ENCODE measurements at places on chromosomes 11 and 22.

GRCh38 chr22:42399315-42400271, 32.6 kb downstream of the NFAM1 start:
- DNase-seq: peak; percentile 68

GRCh38 chr11:12073886-12074285, 36.5 kb upstream of the MICAL2 start:
- no peak for DNase-seq

GRCh38 chr22:19480789-19481188, 1.1 kb downstream of the CDC45 start:
- no peak for DNase-seq

- DNase-seq: no peak
Measured at GRCh38 chr11:108713076-108713790, 48.4 kb downstream of the DDX10 start.

- DNase-seq: peak; percentile 88
Measured at GRCh38 chr22:37686002-37686982, at the start of gene NOL12. TSS of gene NOL12 (plus strand) at chr22:37686343. CDS start at chr22:37686393, 50 bp downstream.

GRCh38 chr11:125201525-125202141, 37.1 kb downstream of the PKNOX2 start:
- DNase-seq: peak; percentile 76

DNA sequence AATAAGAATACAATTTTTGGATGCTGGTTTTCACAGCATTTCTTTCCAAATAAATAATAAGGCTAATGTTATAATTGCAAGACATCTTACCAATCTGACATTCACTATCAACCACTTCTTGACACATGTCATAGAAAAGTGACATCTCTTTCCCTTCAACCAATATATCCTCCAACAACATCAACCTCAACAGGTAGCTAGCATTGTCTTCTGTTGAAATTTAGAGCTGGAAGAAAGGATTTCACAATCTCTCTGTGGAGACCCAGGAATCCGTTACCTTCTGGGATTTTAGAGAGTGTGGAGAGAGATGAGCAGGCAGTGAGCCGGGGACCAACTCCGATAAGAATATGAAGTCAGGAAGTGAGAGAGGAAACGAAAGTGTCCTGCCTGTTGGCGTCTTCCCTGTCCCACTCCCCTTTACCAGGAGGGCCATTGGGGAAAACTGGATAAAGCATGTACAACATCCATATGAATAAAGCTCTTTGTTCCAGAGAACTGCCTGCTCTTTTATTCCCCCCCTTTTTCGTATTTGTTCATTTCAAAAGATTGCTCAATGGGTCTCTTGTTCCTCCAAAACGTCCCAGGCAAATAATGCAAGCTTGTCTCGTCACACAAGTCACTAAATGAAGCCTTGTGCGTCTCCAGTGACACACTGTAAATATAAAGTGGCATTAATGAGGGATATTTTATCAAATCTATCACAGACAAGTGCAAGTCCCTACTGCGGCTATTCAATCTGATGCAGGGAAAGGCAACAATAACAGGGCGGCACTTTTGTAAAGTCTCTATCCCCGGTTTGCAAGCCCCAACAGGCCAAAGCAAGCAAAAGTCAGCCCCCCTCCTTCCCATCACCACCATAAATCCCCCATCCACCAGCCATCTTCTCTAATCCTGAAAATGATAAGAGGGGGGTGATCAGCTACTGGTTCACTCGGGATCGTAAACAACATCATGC, 3.4 kb downstream of the CADM1 start:
- DNase-seq: no peak

GRCh38 chr11:78560153-78560552, 14.5 kb downstream of the NARS2 start:
- DNase-seq: no peak

GRCh38 chr22:47835726-47836125, 1073.3 kb downstream of the TBC1D22A start:
- no peak for DNase-seq

- DNase-seq: peak; percentile 78
Measured at GRCh38 chr11:68890490-68891231, 13.0 kb downstream of the MRPL21 start.

DNA sequence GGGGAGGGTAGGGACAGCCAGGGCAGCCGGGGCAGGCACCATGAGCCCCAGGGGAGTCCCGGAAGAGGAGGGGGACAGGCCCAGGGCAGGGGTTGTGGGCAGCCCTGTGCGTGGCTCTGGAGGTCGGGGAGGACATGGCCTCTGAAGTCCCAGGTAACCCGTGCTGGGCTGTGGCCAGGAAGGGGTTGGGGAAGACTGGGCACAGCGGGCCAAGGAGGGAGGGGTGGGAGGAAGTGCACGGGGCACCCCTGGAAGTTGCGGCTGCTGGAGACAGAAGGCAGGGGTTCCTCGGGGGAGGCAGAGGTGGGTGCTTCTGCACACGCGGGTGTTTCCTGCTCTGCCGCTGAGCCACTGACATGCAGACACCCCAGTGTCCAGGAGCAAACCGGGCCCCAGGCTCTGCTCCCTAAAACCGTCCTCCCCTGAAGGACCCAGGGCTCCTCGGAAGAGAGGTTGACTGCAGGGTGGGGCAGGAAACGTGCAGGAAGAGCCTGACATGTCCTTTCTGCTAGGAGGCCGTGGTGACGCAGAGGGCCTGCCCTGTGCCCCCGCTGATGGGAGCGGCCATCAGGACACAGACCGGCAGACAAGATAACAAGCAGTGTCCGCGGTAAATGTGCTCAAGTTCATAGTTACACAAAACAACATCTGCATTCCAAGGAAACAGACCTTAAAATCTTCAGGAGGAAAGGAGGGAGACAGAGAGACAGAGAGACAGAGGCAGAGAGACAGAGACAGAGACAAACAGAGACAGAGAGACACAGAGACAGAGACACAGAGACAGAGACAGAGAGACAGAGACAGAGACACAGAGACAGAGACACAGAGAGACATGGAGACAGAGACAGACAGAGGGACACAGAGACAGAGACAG, 5.7 kb downstream of the TNNI2 start:
- DNase-seq: no peak

GRCh38 chr11:45678976-45679375, 13.6 kb upstream of the CHST1 start:
- no peak for DNase-seq

- DNase-seq: no peak
Measured at GRCh38 chr22:33330534-33330933, 272.4 kb upstream of the SYN3 start.

Data from renal pelvis (tissue), 12 donors.